ENCODE measurements at places on chromosomes 3 and 15. TPM values are rescaled to one million over a fixed set of nuclear protein-coding genes. Genes with fewer than 3 reads are reported as not detected.
A peak's percentile ranks its signal among the peaks of the same experiment; 100 is the strongest.

DNA sequence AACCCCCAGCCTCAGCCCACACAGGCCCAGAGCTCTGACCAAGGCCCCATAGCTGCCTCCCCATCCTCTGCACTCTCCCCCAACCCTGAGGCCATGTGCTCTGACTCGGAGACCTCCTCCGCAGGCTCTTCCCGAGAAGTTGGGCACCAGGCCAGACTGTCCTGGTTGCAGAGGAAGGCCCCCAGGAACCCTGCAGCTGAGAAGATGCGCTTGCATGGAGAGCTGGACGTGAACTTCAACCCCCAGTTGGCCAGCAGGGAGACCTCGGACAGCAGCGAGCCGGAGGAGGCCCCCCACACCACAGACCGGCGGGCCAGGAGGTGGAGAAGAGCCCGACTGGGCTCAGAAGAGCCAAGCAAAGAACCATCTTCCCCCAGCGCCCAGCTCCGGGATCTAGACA lies 119.5 kb upstream of the EIF1B start:
- no peak overlapping the region for H3K27ac ChIP-seq
- no peaks in the 10 kb centered on the region for H3K36me3 ChIP-seq
- no peak for DNase-seq
- no peaks in the 10 kb centered on the region for H3K27me3 ChIP-seq
- no peak overlapping the region for H3K4me3 ChIP-seq
- no peaks in the 10 kb centered on the region for H3K4me1 ChIP-seq

- no peak overlapping the region for H3K4me3 ChIP-seq
- no peaks in the 10 kb centered on the region for H3K4me1 ChIP-seq
- no peak overlapping the region for H3K27ac ChIP-seq
- H3K27me3 ChIP-seq: no peaks in the 10 kb centered on the region
These were observed 202.6 kb downstream of the MEX3B start for GRCh38 chr15:81843226-81843625.

DNA sequence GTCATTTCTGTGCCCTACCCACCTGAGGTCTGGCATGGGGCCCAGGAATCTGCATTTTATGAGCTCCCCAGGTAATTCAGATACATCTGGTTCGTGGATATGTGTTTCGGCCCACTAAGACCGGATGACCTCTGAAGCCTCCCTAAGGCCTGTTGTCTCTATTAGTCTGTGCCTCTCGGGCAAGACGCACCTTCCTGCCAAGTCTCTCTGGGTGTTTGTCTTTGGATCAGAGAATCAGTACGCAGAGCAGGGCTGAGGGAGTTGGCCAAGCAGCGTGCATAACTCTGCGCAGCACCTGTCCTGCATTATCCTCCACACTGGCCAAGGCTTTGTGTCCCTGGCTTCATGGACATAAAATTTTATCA lies 181.0 kb downstream of the THSD4 start:
- no peaks in the 10 kb centered on the region for H3K27me3 ChIP-seq
- no peak for DNase-seq
- no peak overlapping the region for H3K27ac ChIP-seq
- H3K36me3 ChIP-seq: no peaks in the 10 kb centered on the region
- peaks cover 24% of the 10 kb centered on the region for H3K4me1 ChIP-seq

DNA sequence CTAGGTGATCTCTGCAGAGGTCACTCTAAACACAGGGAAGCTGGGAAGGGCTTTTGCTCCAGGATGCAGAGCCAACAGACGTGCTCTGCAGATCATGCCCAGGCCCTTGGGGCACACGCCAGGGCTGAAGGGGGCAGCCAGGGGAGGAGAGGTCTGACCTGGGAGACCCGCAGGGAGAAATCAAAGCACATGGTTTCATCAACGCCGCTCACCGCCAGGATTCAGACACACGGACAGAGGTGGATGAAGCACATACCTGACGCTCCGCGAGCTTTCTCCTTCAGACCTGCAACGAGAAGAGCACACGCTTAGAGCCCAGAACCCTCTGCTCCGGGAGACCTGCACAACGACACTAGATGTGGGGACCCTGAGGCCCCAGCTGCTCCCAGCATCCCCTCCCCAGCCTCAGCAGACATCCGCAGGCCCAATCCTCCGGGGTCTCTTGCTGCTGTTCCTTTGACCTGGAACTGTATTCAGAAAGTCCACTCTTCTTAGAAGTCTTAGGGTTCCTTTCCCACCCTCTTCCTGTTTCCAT lies 90.7 kb upstream of the IQSEC1 start:
- H3K36me3 ChIP-seq: no peaks in the 10 kb centered on the region
- no peak for DNase-seq
- no peak overlapping the region for H3K27ac ChIP-seq
- H3K4me3 ChIP-seq: no peak overlapping the region

Gene LNP1
- 4.4 TPM for total RNA-seq

DNA sequence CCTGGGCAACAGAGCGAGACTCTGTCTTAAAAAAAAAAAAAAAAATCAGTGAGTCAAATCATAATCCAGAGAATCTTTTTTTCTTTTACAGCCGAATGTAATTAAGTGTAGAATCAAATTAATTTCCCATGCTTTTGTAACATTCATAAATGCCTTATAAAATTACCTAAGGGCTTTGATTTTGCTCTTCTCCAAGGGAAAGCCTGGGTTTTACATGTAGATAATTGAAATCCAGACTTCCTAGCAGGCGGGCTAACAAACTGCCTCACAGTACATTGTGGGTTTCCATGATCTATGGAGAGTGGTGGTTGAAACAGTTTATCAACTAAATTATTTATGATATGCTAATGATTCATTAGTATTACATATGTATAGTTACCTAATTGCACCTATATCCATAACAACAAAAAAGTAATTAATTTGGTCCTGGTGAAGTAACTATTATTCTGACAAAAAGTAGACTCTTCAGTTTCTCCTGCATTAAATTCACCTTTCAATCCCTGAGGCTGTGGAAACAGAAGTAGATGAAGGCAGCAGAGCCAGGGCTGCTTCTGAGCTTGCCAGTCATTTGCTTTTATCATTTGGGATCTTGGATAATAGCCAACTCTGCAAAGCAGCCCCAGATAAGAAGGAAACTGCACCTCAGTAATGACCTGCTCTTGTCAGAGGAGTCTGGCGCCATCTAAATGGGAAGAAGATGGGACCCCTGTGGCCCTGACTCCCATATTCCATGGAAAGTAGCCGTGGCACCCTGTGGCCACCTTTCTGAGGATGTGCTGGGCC lies 9.5 kb downstream of the CCR9 start:
- H3K27ac ChIP-seq: peak overlapping the region; percentile 62
- H3K36me3 ChIP-seq: no peaks in the 10 kb centered on the region
- H3K4me1 ChIP-seq: peaks cover 17% of the 10 kb centered on the region
- H3K4me3 ChIP-seq: no peak overlapping the region
- no peaks in the 10 kb centered on the region for H3K27me3 ChIP-seq
- no peak for DNase-seq

DNA sequence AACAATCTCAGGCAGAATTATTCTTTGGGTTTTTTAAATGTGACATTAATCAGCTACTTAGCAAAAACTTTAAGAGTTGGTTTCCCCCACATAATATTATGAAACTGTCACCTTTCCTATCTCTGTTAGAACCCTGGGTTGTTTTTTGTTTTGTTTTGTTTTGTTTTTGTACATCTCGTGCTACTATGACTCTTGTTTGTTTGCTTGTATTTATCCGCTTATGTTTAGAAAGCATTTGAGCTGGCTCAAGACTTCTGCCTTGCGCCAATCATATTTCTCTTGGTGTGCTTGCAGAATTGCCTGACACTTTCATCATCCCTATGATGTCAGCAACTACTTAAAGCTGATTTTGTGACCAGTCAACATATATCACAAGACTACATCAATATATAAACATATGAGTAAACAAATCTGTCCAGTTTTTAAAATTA lies 116.9 kb downstream of the DCLK3 start:
- H3K4me3 ChIP-seq: no peak overlapping the region
- no peak overlapping the region for H3K27ac ChIP-seq
- H3K27me3 ChIP-seq: no peaks in the 10 kb centered on the region
- DNase-seq: no peak

- H3K4me1 ChIP-seq: peaks cover 12% of the 10 kb centered on the region
- no peak overlapping the region for H3K27ac ChIP-seq
- no peaks in the 10 kb centered on the region for H3K36me3 ChIP-seq
These were observed 31.7 kb downstream of the LIMD1 start for GRCh38 chr3:45626096-45626887.

GRCh38 chr15:99137111-99137546 lies 32.2 kb downstream of the SYNM start:
- H3K27me3 ChIP-seq: no peaks in the 10 kb centered on the region
- no peak overlapping the region for H3K4me3 ChIP-seq
- no peaks in the 10 kb centered on the region for H3K4me1 ChIP-seq
- H3K36me3 ChIP-seq: no peaks in the 10 kb centered on the region
- no peak overlapping the region for H3K27ac ChIP-seq
- DNase-seq: no peak
